ENCODE measurements at places on chromosomes 5 and 9.

DNA sequence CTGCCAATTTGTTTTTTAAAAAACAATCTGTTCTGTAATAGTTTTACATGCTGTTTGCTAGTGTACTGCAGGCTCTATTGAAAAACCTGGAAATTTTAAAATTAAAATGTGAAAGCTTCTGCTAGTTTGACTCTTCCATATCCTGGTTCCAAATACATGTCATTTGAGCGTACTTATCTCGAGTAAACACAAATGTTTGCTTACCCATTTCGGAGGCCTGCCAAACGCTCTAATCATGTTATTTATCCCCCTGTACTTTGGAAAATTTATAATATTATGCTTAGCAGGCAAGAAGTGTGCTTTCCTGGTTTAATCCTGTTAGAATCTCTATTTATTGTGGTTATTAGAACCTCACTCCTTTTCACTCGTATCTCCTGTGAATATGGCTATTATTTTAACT is 476.8 kb upstream of the CYLC2 start:
- H3K27me3 ChIP-seq, result no peaks in the 10 kb centered on the region
- no peaks in the 10 kb centered on the region for H3K36me3 ChIP-seq
- H3K4me3 ChIP-seq, result no peak overlapping the region
- H3K27ac ChIP-seq, result no peak overlapping the region
- no peak for DNase-seq
- no peaks in the 10 kb centered on the region for H3K4me1 ChIP-seq

DNA sequence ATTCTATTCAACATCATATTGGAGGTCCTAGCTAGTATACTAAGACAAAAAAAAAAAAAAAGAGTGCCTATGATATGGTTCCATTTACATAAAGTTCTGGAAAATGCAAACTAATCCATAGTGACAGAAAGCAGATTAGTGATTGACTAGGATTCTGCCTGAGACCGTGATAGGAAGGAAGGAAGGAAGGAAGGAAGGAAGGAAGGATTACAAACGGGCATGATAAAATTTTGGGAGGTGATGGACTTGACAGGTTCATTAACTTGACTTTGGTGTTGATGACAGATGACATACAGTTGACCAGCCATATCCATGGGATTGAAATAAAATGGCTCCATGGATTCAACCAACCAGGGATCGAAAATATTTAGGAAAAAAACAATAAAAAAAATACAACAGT is 79.1 kb upstream of the MAN2A1 start:
- H3K27ac ChIP-seq, result no peak overlapping the region
- no peaks in the 10 kb centered on the region for H3K27me3 ChIP-seq
- no peaks in the 10 kb centered on the region for H3K36me3 ChIP-seq
- DNase-seq, result no peak
- no peaks in the 10 kb centered on the region for H3K4me1 ChIP-seq
- no peak overlapping the region for H3K4me3 ChIP-seq

- H3K4me3 ChIP-seq, result no peak overlapping the region
- no peaks in the 10 kb centered on the region for H3K27me3 ChIP-seq
- H3K27ac ChIP-seq, result no peak overlapping the region
- no peak for DNase-seq
- peaks cover 14% of the 10 kb centered on the region for H3K4me1 ChIP-seq
Measured at GRCh38 chr9:127580879-127581475, 31.1 kb upstream of the STXBP1 start.

DNA sequence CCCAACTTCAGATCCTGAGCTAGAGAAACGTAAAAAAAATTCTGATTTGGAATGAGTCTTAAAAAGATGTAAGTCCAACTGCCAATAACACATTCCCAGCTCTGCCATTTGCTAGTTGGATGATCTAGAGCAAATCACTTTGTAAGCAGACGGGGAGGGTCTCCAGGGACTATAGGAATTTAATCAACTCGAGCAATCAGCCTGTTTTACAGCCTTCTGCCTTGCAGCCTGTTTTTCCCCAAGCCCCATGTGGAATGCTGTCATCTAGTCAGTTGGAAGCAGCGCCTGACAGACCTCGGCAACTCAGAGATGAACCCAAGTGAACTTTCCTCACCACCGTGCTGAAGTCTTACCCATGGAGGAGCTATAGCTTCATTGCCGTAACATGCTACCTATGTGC is 34.8 kb upstream of the HRH2 start:
- no peak overlapping the region for H3K27ac ChIP-seq
- DNase-seq, result no peak
- H3K36me3 ChIP-seq, result no peaks in the 10 kb centered on the region
- no peak overlapping the region for H3K4me3 ChIP-seq

- no peak overlapping the region for H3K4me3 ChIP-seq
- H3K36me3 ChIP-seq, result no peaks in the 10 kb centered on the region
- H3K27me3 ChIP-seq, result no peaks in the 10 kb centered on the region
- no peak for DNase-seq
Measured at GRCh38 chr5:61346511-61346910, 14.5 kb downstream of the ZSWIM6 start.

DNA sequence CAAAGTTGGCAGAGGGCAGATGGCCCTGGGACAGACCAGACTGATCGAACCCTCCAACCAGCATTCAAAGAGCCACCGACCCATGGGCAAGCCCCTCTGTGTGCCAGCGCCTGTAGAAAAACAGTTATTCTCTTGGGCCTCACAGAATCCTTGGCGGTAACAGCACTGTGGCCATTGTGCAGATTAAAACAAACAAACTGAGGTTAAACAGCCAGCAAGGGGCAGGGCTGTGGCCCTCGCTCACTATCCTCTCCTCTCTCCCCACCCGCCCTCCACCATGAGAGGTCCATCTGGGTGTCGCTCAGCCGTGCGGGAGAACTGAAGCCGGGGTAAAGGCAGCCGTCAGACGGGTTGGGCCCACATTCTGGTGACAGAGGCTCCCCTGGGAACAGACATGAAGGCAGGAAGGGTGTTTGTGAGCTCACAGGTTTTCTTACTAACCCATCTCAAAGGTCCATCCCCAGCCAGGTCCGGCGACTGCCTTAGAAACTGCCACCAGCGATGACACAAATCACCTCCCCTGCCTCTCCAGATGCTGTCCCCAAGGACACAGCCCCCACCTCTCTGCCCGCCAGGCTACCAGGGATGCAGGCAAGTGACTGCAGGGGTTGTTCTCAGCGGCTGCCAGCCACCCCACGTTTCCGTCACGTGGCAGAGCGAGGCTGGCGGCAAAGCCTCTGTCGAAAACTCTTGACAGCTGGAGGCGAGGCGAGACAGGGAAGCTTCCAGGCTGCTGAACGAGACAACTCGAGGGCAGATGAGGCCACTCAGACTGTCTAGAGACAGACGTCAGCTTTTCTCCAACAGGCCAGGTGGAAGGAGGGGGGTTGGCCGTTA is 75.8 kb upstream of the SARDH start:
- H3K36me3 ChIP-seq, result no peaks in the 10 kb centered on the region

DNA sequence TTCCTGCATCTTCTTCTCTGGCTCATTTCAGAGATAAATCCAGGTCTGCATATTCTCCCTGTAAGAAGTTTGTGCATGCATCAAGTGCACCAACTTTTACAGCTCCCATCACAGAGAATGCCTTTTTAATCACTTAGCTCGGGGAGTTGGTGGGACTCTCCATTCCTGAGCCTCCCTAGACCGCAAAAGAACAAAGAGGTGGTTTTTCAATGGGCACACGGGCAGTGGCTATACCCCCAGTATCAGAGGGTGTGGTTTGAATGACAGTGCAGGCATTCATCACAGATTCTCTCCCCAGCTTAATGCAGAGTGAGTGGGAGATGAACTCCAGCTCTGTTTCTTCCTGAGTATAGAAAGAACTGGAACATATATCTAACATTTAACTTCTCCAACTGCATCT is 264.7 kb upstream of the NR4A3 start:
- no peak overlapping the region for H3K27ac ChIP-seq
- no peaks in the 10 kb centered on the region for H3K4me1 ChIP-seq
- no peaks in the 10 kb centered on the region for H3K36me3 ChIP-seq
- no peak overlapping the region for H3K4me3 ChIP-seq
